Hindlimb muscle (tissue), 1 donor: ENCODE measurements at places on chromosomes 11 and 22. TPM values are rescaled to one million over a fixed set of nuclear protein-coding genes. Genes with fewer than 3 reads are reported as not detected.
A peak's percentile ranks its signal among the peaks of the same experiment; 100 is the strongest.

DNA sequence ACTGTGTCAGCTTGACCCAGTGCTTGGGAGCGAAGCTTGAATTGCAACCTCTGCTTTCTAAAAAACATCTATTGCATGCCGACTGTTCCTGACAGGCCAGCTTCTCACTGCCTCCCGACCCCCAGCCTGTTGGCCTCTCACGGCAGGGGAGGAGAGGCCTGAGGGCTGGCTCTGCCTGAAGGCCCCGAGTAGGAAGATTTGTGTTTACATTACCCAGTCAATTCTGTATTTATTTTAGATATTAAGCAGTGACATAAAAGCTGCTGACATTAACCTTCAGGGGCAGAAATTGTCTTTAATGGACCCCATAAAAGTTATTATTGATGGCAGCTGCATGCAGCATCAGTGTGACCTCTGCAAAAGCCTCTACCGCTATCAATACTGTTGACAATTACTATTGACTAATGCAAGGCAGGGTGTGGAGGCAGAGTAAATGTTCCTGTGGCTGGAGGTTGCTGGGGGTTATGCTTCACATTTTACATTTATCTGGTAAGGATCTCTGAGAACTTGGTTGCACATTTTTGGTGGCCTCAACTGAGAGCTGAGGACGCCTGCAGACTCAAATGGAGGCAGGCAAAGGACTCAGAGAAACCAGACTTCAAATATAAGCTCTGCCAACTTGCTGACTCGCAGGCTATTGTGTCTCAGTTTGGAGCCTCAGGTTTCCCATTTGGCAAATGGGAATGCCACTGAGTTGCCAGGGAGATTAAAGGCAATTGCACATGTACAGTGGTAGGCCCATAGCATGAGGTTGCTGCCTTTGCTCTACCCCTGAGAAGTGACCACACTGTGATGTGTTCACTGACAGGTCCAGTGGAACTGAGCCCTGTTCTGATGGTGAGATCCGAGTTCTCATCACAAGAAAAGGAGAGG is 380.5 kb downstream of the TENM4 start:
- no peak for DNase-seq

Gene CD3G
- 0.17 TPM for polyA plus RNA-seq

- no peak for DNase-seq
Observed at GRCh38 chr11:114019046-114019445, 40.5 kb upstream of the ZBTB16 start.

DNA sequence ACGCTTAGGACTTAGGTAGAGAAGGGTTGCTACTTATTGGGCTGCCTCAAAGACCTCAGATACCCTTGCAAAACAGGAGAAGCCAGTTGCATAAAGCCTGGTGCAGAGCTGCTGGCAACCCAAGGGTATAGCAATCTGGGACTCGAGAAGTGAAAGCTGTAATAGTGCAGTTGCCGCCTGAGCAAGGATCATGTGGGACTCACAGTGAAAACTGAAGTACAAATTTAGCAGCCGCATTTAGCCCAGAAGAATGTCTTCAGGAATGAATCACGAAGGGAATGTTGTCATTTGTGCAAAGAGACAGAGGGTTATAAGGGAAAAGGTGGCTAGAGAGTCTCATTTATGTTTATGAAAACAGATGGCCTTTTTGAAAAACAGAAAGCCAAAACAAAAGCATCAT is 267.2 kb downstream of the TENM4 start:
- DNase-seq, result no peak

Gene GSTT2B
- 14.3 TPM for polyA plus RNA-seq

GRCh38 chr11:46203746-46204145 is 73.7 kb upstream of the CREB3L1 start:
- DNase-seq, result no peak

- DNase-seq, result peak; percentile 63
Observed at GRCh38 chr11:110712659-110713448, 617 bp upstream of the ARHGAP20 start.

- peak; percentile 88 for DNase-seq
Observed at GRCh38 chr11:112961146-112961668, at the start of gene NCAM1. TSS of gene NCAM1 (plus strand) at chr11:112961420.

DNA sequence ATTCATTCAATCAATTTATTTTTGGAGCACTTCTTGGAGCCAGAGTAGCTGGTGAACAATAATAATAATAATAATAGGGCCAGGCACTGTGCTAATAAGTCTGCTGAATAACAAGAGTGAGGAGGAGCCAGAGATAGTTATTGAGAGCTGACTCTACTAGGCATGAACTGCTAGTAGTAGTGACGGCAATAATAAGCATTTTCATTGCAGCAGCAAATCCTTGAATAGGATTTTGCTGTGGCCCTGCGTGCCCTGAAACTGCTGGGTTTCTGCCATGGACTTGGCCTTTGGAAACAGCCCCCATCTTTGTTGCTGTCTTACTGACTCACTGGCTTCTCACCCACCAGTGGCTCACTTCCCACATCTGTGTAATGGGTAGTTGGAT is 545.9 kb downstream of the MIAT start:
- DNase-seq, result no peak

Gene DENND5A
- 68.0 TPM for polyA plus RNA-seq

DNA sequence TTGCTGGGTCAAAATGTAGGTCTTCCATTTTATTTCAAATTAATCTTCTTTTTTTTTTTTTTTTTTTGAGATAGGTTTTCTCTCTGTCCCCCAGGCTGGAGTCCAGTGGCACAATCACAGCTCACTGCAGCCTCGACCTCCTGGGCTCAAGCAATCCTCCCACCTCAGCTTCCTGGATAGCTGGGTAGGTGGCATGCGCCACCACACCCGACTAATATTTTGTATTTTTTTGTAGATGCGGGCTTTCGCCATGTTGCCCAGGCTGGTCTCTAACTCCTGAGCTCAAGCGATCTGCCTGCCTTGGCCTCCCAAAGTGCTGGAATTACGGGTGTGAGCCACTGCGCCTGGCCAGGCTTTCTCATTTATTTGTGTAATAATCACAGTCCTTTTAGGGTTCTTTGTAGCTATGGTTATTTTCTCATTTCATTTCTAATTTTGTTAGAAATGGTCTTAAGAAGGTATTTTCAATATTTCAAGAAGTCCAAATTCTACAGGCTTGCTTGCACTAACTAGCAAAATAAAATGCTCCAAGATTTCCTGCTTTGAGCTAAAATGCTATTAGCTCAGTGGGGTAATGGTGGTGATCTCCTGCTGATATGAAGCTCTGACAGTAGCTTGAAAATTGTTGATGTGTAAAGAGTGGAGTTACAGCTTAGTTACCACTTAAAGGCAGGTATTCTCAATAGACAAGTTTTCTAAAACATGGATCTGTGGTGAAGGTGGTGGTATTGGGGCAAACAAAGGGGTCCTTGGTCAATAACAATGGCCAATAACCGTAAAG is 50.0 kb downstream of the RBX1 start:
- no peak for DNase-seq

GRCh38 chr11:15871904-15872626 is 484.3 kb downstream of the SOX6 start:
- DNase-seq, result no peak

DNA sequence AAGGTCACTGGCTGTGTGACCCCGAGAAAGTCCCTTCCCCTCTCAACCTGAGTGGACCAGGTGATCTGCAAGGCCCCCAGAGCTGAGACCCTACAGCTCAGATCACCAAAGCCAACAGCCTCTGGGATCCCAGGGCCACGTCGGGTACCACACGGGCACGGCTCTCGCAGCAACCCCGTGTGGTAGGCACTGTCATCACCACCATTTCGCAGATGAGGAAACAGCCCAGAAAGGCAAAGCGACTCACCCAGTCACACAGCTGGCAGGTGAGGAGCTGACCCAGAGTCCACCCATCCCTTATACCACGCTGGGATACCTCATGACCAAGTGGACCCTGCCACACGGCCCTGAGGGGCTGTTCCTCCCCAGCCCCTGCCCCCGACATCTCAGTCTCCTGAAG is 2.8 kb downstream of the ATP5MGL start:
- DNase-seq, result no peak

Gene IGSF9B
- polyA plus RNA-seq, result 15.4 TPM

Gene NLRP14
- polyA plus RNA-seq, result not detected

DNA sequence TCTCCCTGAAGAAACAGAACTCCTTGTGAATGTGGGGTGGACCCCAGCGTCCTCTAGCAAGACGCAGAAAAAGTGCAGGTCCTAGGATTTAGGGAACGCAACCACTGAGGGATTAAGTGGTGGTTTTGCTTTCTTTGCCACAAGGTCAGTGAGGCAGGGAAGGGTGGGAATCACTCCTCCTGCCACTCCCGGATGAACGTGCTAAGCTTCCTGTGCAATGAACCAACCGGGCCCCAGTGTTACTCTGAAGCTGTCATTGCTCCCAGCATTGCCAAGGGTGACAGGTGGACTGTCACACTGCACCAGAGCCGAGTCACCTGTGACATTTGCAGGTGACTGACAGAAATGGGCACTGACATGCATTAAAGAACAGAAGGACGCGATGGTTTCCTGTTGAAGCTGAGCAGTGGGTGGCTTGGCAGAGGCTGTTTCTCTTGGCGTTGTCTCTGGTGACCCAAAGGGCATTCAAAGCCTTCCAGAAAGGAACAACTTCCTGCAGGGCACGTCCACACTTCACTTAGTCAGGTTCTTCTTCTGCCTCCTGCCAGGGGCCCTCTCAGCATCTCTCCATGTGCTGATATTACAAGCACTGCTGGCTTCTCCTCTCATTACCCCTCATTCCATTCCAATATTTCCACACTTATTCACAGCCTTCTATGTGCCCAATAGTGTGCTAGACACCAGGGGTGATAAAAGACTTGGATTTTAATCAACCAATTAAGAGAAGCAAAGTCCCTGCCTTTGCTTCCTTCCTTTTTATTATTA is 9.7 kb downstream of the KIRREL3 start:
- no peak for DNase-seq

DNA sequence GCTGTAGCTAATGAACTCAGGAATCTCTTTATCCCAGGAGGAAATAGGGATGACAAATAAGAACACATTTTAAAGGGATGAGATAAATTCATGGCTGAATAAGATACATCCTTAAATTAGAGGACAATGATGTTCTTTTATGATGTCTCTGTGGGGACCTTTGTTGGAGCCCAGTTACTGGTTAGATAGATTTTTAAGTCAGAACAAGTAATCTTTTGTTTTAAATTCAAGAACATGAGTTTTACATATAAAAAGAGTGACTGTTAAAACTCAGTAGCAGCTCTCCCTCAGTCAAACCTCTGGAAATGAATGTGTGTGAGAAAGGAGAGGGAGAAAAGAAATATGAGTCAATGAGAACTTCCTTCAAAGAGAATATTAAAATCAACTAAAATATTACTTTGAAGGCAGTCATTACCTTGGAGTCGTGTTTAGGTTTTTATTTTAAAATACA is 241.6 kb downstream of the SWAP70 start:
- DNase-seq, result no peak

GRCh38 chr11:133541720-133542095 is 9.4 kb upstream of the OPCML start:
- no peak for DNase-seq

DNA sequence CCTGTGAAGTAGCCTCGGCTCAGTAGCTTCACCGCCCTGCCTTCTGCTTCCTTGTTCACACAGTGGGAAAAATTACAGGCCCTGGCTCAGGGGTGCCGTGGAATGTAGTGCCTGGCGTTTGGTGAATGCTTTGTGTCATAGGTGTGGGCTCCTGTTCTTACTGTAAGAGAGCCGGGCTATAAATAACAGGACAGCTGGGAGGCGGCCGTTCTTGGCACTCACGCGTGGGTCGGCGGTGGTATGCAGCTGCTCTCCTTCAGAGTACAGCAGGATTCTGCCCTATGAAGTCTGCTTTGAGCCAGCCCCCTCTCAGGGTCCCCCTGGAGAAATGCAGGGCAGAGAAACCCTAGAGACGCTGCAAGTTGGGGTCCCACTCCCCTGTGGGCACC is 84.2 kb downstream of the CTTN start:
- no peak for DNase-seq

GRCh38 chr22:46262449-46263215 is 511 bp downstream of the PKDREJ start:
- DNase-seq, result no peak

Gene RIMBP3C
- polyA plus RNA-seq, result 0.41 TPM

GRCh38 chr11:57049749-57050148 is 61.0 kb downstream of the OR5AK2 start:
- DNase-seq, result no peak

- no peak for DNase-seq
Observed at GRCh38 chr11:45897556-45897955, 9.5 kb downstream of the FREY1 start.

GRCh38 chr11:88697139-88697538 is 359.6 kb upstream of the CTSC start:
- DNase-seq, result no peak

DNA sequence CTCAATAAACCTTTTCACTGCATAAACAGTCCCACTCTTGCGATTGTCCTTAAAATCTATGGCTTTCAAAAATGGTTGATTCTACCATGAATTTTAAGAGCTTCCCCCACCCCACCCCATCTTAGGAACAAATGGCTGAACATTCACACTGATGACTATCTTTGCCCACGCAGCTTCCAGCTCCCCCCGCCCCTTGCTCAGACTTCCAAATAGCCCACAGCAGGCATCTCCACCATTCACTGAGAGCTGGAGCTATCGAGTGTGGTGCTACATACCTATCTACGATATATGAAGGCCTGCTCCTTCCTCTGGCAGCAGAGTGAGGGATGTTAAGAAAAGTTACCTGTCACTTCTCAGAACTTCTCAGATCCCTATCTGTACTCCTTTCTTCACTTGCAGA is 26.7 kb downstream of the EIF3F start:
- no peak for DNase-seq

GRCh38 chr11:18304745-18305144 is 17.2 kb downstream of the HPS5 start:
- no peak for DNase-seq

DNA sequence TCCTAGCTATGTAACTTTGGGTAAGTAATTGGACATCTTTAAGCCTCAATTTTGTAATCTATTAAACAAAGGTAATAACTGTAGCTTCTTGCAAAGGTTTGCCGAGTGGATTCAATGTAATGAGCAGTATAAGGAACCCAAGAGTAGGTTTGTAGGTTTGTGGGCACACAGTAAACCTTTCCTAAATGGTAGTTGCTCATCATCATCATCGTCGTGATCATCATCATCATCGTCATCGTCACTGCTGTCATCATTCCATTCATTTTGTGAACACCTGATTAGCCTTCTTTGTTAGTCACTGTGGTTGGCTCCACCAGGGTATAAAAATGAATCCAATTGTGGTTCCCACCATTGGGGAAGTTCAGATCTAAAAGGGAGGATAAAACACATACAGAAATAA is 223.1 kb upstream of the KIRREL3 start:
- DNase-seq, result no peak

DNA sequence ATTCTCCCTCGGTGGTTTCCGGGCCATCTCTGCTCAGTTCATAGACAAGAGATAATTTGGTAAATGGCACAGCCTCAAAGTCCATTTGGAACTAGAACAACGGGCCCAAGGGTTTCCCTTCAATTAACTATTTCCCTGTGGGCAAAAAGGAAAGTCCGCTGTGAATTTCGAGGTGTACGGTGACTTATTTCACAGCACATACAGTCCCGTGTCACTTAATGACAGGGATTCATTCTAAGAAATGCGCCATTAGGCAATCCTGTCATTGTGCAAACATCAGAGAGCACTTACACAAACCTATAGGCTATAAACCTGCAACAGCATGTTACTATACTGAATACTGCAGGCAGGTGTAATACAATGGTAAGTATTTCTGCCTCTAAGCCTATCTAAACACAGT is 551.6 kb downstream of the OPCML start:
- DNase-seq, result no peak
